ENCODE measurements at places on chromosomes 11 and 22.

- no peak for DNase-seq
These were observed 125.5 kb upstream of the NCAM1 start for GRCh38 chr11:112835591-112836255.

- DNase-seq: no peak
These were observed 11.6 kb upstream of the TMEM45B start for GRCh38 chr11:129804012-129804411.

DNA sequence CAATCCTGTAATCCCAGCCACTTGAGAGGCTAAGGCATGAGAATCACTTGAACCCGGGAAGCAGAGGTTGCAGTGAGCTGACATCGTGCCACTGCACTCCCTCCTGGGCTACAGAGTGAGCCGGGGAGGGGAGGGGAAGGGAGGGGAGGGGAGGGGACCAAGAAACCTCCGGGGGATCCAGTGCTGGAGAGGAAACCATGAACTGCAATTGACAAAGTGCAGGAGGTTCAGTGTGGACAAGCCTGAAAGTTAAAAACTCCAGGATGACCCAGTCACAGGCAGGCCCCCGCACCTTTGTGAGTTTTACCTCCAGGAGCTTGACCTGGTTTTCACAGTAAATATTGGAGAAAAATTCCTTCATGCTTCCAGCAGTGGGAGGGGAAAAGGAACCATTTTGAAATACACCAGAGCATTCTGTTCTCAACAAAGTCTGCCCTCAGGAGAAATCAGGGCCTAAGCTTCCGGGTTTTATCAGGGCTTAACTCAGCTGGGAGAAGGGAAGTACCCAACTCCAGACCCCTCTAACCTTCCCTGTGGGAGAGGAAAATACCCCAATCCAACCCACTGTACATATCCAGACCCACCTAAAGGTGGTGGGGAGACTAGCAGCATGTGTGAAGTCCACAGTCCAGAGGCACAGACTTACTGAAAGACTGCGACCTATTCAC is 15.5 kb upstream of the ZFTA start:
- no peak for DNase-seq

GRCh38 chr11:74282914-74283371 is 28.5 kb downstream of the P4HA3 start:
- no peak for DNase-seq

DNA sequence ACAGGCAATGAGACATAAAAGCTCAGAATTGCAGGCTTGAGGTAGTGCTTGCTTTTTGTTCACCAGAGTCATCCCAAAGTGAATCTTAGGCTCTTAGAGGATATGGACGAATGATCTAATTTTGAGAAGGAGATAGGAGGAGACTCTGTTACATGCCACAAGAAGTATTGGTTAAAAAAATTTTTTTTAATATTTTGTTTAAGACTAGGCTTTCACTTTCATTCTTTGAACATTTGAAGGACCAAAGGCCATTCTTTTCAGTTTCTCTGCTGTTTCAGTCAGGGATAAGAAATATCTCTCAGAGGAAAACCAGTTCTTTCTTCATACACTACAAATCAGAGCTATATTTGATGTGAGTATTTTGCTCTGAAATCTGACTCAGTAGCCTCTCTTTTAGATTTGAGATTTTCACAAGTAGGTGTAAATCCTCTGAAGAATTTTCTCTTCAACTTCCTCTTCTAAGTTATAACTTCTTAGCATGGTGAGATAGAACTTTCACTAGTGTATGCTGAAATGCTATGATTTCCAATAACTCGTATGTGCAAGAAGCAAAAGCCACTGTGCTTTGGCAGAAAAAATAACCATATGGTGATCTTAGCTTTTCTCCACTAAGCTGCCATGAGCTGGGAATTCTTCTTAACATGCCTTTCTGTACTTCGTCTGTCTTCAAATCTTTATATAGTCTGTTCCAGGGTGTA is 24.1 kb upstream of the FAM181B start:
- DNase-seq: no peak

DNA sequence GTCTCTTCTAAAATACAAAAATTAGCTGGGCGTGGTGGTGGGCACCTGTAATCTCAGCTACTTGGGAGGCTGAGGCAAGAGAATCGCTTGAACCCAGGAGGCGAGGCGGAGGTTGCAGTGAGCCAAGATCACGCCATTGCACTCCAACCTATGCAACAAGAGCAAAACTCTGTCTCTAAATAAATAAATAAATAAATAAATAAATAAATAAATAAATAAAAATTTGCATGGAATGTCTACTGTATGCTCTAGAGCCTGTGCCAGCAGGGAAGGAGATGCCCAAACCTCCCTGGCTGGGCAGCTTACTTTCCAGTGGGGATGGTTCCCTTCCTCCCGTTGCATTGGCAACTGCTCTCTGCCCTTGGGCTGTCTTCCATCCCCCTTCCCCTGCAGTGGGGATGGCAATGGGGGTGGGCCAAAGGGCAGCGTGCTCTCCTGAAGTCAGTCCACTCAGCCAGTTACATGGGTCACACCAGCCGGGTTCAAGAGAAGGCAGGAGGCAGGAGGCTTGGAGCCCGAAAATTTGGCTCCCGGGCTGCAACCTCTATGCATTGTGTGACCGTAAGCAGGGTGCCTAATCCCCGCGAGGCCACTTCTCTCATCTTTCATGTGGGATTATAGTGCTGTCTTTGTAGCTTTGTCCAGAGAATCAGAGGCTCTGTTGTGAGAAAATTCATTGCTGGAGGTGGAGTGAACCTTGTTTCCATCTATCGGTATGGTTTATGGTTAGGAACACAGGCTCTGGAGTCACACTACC is 1.4 kb upstream of the LRRC10B start:
- DNase-seq: no peak

- no peak for DNase-seq
These were observed 509 bp downstream of the LAMTOR1 start for GRCh38 chr11:72102631-72102945.

DNA sequence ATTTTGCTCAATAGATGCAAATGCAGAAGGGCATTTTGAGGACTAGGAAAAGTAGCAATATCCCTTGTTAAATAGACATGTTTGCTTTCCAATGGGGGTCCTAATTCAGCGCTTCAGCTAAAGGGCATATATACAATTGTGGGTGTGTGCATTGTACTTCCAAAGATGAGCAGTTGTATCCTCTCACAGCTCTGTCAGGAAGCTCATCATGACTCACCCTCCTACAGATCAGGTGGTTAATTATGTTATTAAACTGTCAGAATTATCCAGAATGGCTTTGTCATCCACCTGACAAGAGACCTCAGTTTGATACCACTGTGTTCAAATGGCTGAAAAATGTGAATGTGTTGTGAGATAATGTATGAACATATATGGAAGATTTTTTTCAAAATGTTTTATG is 252.2 kb upstream of the MTNR1B start:
- DNase-seq: no peak

DNA sequence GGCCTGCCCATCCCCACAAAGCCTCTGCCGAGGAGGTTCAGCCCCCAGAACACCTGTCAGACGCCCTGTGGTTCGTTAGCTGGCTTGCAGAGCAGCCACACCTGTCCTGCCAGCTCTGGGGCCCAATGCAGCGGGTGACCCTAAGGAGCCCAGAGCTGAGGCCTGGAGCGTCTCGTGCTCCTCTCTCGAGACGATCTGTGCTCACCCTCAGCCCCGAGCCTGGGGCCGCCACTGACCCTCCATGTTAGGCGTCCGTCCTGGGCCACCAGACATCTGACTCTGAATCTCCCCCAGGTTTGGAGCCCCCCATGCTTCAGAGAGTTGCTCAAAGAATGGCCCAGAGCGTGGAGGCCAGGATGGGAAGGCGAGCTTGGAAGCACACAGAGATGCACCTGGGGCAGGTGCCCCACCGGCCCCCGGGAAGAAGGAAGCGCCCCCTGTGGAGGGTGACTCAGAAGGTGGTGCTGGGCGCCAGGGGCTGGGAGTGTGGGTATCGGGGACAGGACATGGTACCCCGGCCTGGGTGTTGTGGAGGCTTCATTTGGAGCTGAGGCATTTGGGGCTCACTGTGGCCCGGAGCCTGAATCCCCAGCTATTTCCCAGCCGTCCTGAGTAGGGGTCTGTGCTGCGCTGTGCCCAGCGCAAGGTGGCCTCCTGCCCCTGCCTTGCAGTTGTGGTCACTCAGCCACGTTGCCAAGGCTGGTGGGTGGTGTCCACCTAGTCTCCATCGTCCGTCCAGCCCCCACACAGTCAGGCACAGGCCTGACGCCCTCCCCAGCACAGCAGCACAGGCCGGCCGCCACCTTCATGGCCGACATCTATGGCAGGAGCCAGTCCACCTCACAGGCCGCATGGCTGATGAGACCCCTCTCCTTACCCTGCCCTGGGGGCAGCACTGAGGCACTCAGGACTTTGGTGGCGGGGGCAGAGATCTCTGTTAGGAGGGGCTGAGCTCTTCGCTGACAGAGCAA is 36.2 kb downstream of the SBF1 start:
- no peak for DNase-seq

DNA sequence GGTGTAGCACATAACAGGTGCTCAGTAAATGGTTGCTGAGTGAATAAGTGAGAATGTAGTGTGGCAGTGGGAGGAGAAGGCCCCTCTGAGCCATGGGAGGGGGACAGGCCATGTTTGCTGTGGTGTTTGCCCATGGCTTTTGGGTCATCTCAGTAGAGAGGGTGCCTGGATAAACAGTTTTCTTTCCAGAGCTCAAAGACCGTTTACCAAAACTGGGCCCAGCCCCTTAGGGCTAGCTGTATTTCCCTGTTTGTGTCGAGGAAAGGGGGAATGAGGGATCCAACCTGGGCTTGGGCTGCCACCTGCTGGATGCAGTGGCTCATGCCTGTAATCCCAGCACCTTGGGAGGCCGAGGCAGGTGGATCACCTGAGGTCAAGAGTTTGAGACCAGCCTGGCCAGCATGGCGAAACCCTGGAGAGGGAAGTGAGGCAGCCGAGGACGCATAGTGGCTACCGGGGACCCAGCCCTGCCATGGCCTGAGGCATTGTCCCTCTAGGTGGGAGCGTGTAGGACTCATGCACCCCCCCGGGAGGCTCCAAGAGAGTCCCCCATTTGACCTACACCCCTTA is 8.7 kb upstream of the LTO1 start:
- DNase-seq: no peak

- DNase-seq: no peak
These were observed 31.9 kb upstream of the UPB1 start for GRCh38 chr22:24463071-24463760.

GRCh38 chr11:112292785-112293407 is 32.2 kb upstream of the PLET1 start:
- no peak for DNase-seq

DNA sequence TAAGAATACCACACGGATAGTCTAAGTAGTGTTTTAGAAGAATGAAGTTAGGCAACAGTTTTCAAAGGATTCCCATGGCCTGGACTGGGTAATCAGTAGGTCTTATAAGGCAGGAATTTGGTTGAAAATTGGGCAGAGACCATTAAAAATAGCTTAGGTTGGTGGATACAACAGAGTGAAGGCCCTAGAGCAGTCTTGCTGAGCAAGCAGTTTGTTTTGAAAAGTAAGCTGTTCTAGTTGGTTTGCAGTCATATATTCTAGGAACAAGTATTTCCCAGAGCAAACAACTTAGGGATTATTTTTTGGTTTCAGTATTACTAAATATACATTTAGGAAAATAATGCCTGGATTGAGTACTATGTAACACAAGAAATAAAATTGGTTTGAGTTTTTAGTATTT is 64.8 kb downstream of the MUC15 start:
- no peak for DNase-seq

DNA sequence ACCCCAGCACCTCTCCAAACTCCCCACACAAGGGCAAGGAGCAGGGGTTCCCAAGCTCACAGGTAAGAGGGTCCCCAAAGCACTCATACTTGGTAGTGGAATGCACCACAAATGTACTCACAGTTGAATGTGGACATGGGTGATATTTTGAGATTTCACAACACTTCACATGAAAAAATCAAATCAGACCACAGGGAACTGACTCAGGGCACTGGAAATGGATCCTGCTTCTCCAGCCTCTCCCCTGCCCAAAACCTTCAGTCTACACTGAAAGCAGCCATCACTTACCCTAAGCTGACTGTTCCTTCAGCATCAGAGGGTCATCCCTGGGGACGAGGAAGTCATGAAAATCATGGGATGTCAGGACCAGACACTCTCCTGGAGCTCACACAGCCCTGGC is 40.2 kb downstream of the SCGB1A1 start:
- no peak for DNase-seq

DNA sequence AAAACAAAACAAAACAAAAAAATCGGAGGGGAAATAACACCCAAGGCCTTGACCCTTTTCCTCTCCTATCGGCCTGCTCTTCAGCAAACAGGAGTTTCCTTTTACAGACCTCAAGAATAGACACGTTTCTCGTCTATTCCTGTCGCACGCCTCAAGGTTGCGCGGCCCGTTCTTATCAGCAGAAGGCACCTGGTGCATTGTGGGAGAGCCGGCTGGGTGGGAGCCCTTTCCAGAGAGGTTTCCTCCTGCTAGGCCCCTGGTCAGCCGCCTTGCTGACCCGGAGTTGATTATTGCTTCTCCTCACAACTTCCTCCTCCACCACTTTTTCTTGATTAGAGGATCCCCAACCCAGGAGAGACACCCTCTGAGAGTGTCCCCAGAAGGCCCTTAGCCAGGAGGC is 497.3 kb downstream of the MIAT start:
- no peak for DNase-seq

- no peak for DNase-seq
These were observed 6.1 kb downstream of the THY1 start for GRCh38 chr11:119416606-119417580.

DNA sequence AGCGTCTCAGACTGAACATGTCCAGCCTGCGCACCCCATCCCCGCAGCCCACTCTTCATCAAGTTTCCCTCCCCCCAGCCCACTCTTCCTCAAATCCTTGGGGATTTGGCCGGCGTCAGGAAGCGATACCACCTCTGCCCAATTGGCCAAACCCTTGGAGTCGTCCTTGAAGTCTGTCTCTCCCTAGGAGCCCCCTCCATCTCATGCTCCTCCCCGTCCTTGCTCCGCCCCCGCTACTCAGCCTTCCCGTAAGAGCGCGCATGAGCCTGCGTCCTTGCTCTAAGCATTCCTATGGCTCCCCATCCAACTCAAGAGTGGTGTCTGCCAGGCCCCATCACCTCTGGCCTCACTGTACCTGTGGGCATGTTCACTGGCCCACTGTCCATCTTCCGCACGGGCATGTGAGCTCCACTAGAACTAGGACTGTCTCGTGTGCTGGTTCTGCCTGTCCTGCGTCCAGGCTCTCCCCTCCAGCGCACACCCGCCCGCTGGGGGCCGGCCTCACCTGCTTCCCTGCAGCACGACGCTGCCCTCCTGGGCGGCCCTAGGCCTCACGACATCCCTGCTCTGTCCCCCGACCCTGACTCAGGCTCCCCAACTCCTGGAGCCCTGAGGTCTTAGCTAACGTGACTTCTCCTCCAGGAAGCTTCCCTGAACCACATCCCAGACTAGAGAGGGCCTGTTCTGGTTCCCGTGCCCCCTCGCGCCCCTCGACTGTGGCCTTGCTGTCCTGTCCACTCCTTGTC is 30.5 kb upstream of the TTLL12 start:
- no peak for DNase-seq

- no peak for DNase-seq
These were observed 39.7 kb upstream of the TTLL12 start for GRCh38 chr22:43226377-43227238.

DNA sequence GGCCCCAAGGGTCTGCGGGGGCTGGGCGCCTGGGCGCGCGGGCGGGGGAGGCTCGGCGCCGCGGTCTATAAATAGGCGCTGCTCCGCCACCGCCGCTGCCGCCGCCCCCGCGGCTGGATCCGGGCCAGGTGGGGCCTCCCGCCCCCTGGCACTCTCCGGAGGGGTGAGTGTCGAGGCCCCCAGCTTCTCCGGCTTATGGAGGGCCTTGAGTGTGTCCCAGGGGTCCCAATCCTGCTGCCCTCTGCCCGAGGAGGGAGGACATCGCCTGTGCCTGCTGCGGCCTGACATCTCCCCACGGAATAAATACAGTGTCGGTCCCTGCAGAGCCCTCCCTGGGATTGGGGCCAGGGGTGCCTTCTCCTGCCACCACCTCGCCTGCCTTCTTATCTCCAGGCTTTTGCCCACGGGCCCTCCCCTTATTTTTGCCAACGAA is 4.3 kb upstream of the GP1BB start:
- DNase-seq: no peak
